ENCODE measurements at places on chromosomes 1 and 21.

DNA sequence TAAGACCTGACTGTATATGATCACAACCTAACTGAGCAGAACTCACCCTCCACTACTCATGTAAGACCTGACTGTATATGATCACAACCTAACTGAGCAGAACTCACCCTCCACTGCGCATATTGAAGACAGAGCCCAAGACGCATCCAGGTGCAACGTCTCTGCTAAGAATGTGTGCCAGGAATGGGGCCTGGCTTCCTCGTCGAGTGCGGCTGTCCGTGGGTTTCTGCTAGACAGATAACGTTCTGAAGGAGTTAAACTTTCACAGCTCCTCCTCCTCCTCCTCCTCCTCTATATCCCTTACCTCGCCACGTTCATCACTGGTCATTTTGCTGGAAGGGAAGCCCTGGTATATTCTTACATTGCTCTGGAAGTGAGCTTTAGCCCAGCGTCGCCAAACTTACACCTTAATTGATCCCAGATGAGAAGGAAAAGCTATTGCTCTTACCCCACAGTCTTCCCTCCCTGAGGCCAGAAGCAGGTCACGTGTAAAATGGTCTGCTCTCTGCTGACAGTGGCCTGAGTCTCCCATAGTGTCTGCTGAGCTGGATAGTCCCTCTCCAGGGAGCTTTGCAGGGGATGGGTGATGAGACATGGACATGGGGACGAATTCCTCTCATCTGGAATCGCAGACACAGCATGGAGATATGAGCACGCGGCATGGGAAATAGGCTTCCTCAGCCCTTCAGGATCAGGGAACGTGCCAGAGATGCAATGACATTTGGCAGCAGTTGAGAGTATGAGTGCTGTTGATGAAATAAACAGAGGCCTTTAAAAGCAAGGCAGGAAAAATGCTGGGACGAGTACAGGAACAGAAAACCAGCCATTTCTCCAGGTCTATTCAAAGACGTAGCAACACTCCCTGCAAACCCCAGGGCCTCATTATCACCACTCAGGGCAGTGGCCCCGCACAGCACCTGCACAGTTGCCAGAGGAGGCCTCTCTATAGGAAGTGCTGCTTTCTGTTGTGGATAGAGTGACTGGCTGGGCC is 528.1 kb downstream of the KIF26B start:
- no peak for DNase-seq

DNA sequence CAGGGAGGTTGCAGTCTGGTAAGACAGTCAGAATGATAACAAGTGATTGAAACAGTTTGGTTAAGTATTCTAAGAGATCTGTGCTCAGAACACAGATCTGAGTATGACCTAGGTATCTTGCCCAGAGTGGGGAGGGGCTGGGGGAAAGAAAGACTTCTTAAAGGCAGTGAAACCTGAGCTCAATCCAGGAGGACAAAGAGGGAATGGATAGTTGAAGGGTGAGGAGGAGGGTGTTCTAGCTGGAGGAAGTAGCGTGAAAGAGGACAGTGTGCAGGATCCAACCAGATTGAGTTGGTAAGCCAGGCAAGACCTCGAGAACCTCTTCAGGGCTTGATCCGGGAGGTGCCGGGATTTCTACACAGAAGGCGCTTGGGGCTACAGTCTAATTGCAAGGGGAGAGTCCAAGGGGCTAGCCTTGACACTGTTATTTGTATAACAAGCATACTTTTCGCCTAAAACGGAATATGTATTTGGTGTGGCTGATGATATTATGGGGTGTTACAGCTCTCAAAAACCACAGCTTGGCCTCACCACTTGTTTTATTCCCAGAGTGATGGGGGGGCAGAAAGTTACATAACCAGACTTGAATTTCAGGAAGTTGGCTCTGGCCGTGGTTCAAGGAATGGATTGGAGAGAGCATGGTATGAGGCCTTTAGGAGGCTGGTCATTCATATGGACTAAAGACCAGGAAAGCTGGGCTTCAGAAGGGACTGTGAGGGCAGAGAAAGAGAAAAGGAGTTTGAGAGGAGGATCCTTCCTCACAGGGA is 19.1 kb downstream of the RCSD1 start:
- DNase-seq: no peak

- DNase-seq: no peak
Measured at GRCh38 chr1:115678141-115678540, 36.4 kb downstream of the VANGL1 start.

GRCh38 chr1:102751111-102751510 is 357.2 kb downstream of the COL11A1 start:
- DNase-seq: no peak

DNA sequence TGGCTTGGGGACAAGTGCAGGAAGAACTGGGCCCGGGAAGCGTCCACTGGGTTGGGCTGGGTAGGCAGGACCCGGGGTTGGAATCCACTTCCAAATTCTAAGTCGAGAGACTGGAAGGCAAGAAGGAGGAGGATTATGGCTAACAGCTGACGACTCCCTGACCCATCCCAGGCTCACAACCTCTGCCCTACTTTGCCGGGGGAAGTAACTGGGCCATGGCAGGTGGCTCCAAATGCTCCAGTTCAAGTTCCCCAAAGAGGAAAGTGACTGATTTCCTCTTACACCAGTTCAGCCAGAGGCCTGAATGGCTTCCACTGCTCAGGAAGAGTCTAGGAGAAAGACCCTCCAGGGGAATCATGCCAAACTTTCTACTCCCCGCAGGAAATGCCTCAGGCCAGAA is 11.4 kb downstream of the EMC1 start:
- no peak for DNase-seq

DNA sequence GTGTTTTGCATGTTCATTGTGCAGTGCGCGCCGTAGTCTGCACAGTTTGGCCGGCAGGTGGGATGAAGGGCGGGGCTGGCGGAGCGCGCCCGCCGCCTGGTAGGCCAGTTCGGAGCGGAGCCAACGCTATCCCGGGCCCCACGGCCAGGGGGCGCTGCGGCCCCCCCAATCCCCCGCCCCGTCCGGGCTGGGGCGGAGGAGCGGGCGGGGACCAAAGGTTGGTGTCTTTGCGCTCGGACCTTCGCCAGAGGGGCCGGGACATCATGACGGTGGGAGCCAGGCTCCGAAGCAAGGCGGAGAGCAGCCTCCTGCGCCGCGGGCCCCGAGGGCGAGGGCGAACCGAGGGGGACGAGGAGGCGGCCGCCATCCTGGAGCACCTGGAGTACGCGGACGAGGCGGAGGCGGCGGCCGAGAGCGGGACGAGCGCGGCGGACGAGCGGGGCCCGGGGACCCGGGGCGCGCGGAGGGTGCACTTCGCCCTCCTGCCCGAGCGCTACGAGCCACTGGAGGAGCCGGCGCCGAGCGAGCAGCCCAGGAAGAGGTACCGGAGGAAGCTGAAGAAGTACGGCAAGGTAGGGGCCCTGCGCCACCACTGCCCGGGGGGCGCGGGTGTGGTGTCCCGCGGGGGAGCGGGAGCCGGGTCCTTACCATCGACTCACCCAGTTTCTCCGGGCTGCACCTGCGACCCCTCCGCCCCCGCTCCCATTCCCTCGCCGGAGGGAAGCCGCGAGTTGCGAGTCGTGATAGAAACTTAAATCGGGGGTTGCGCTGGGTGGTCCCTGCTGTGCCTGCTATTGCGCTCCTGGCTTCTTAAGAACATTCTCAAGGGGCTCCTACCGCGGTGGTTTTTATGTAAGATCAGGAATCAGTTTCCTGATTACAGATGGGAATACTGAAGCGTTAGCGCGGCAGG is at the start of gene C1orf115:
Gene C1orf115, plus strand, starts transcription at position 224 of the 913 bp plus-strand sequence. Its CDS starts 40 bp downstream, at position 264.
- DNase-seq: peak; percentile 15

- DNase-seq: no peak
Measured at GRCh38 chr1:179817789-179818188, 59.8 kb downstream of the TOR1AIP2 start.

GRCh38 chr1:181089676-181090544 is 1.4 kb downstream of the IER5 start:
- DNase-seq: peak; percentile 61

DNA sequence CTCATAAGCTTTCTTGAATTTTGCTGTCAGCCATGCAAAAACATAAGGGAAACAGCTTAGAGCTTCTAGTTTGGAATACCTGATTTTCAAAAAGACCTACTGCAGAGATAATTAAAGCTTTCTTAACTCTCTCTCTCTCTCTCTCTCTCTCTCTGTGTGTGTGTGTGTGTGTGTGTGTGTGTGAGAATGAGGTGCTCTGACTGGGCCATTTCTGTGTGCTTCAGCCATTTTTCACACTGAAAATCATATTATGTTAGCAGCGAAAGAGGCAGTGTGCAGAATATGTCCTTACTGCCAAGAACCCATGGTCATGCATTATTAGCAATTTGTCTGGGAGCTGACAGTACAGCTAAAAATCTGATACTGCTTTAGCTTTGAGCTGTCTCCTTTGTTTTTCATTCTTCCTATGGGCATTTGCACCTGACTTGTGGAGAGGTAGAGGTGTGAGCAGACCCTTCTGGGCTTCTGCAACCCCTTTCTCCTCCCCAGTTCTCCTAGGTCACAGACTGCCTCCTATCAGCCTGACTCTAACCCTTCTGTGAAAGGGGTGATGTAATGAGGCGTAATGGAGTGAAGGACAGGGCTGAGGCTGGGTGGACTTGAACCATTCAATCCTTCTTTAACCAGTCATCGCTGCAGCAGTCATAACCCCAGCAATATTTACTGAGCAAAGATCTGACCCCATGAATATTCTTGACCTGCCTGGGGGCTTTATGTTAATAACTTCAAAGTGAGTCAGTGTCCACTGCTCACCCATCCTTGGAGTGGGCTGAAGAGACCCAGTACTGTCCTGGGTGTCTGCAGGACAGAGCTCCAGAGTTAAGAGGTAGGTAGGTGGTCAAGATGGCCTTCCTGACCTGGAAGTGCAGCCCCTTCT is 61.2 kb downstream of the SYT6 start:
- no peak for DNase-seq

DNA sequence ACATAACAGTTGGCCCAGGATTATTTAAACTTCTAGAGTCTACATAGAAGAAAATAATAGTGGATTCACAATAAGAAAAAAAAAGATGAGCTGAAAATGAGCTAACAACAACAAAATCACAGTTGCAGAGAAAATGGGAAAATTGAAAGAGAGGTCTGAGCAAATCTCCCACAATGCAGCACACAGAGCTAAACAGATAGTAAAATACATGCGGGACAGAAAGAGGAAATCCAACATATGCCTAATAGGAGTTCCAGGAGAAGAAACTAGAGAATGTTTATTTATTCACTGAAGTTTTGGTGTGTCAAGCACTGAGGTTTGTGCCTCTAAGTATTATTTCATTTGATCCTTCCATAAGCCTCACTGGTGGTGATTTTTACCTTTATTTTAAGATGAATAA is 45.5 kb upstream of the CACHD1 start:
- no peak for DNase-seq

GRCh38 chr1:37634992-37635902 is 555 bp upstream of the RSPO1 start:
- no peak for DNase-seq

All from NCI-H187 (cell line).